ENCODE measurements at places on chromosomes 7 and 10.

GRCh38 chr10:85433248-85433647, 933.3 kb downstream of the GRID1 start:
- no peak for DNase-seq

GRCh38 chr10:76229341-76229740, 797.9 kb downstream of the LRMDA start:
- no peak for DNase-seq

- peak; percentile 93 for DNase-seq
Measured at GRCh38 chr10:28532337-28533185, at the start of gene WAC. Gene WAC (plus strand): TSS chr10:28533118. CDS start chr10:28533580, 462 bp downstream.

GRCh38 chr7:55018361-55019190, at the start of gene EGFR:
Gene EGFR (plus strand): TSS chr7:55019017. CDS start chr7:55019278, 261 bp downstream.
- DNase-seq, result no peak

GRCh38 chr7:116495736-116496135, 3.8 kb upstream of the CAV2 start:
- DNase-seq, result no peak

- DNase-seq, result no peak
Measured at GRCh38 chr7:56471811-56472210, 355.6 kb upstream of the NUPR2 start.

GRCh38 chr7:91692800-91693199, 187.7 kb downstream of the MTERF1 start:
- DNase-seq, result no peak

GRCh38 chr10:31099664-31100063, 68.0 kb upstream of the ZNF438 start:
- no peak for DNase-seq

- DNase-seq, result no peak
Measured at GRCh38 chr7:24874791-24875190, 105.2 kb downstream of the OSBPL3 start.

DNA sequence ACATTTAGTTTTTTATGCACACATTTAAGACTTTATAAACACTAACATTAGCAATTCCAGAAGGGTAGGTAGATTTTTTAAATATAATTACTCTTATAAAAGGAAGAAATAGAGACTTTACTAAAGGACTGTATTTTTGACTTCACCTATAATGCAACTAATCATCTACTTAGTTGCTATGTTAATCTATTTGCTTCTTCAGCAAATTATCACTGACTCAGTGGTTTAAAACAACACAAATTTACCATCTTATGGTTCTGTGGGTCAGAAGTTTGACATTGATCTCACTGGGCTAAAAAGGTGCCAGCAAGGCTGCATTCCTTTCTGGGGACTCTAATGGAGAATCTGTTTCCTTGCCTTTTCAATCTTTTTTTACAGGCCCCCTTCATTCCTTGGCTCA, 7.6 kb downstream of the MTERF1 start:
- DNase-seq, result no peak

- no peak for DNase-seq
Measured at GRCh38 chr7:101250324-101250723, 5.4 kb upstream of the FIS1 start.

DNA sequence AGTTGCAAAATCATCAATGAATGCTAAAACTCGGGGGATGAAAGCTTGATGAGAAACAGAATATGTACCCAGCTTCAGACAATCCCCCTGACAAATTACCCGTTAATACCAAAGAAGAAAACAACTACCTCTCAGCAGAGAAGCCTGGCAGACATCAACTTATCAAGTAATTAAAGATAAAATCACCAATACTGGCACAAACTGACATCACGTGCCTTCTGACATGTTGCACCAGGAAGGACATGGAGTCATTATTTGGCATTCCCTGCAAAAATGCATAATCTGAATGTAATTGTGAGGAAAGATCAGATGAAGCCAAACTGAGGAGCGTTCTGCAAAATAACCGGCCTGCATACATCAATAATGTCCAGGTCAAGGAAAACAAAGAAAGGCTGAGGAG, 7.7 kb downstream of the SLIT1 start:
- no peak for DNase-seq

- DNase-seq, result peak; percentile 93
Measured at GRCh38 chr10:79067241-79068202, 1.2 kb upstream of the ZMIZ1 start.

DNA sequence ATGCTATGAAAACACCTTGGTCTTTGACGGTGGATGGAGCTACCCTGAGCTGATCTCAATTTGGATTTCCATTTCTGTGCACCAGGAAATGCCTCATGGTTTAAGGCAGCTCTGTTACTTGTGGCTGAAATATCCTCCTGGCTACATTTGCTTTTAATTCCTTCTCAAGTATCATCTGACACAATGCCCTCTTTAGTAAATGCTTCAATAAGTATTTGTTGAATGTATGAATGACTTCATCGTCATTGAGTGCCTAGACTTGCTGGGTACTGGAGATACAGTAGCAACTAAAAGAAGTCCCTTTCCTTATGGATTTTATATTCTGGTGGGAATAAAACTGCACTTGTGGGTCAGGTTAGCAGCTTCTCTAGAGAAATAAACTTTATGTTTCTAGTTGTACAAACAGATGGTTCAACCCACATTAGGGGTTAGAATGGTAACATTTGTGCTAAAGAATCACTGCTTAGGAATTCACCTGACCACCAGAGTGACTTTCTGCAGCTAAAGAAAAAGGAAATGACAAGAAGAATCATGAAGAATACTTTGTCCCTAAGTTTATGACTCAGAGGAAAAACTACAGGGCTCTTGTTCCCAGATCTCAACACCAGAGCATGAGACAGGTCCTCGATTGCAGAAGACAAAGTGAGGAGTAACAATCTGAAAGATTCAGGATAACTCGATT, 21.8 kb upstream of the SMNDC1 start:
- no peak for DNase-seq

DNA sequence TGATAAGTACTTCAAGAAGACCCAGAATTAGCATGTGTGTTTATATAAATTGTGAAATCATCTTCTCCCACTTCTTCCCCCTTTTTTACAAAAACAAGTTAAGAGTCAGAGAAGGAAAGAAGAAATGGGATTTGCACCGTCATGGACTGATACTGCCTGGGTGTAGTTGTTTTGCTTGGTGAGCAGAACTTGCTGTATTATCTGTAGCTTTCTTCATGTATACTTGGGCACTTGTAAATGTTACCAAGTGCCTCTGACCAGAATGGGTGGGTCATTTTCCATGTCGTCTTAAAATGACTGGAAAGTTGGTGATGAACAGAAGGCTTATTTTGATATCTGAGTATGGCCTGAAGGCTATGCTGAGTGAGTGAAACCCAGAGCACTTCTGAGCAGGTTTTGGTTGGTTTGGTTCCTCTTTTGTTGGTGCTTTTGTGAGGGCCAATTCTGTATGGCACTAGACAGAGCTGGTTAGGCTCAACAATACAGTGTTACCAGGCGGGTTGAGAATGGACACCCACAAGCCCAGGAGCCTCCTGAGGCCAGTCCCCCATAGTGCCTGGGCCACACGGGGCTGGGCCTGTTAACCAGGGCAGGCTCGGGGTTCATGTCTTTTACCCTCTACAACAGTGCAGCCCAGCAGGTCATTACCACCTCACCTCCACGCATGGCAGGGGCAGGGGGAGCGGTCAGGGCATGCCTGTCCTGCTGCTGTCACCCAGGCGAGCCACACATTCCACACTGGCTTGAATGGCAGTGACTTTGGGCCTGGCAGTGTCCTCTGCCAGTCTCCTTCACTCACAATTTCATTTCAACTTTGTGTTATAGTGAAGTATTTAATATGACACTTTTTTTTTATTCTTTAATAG, 115.1 kb downstream of the CCNY start:
- peak; percentile 78 for DNase-seq

DNA sequence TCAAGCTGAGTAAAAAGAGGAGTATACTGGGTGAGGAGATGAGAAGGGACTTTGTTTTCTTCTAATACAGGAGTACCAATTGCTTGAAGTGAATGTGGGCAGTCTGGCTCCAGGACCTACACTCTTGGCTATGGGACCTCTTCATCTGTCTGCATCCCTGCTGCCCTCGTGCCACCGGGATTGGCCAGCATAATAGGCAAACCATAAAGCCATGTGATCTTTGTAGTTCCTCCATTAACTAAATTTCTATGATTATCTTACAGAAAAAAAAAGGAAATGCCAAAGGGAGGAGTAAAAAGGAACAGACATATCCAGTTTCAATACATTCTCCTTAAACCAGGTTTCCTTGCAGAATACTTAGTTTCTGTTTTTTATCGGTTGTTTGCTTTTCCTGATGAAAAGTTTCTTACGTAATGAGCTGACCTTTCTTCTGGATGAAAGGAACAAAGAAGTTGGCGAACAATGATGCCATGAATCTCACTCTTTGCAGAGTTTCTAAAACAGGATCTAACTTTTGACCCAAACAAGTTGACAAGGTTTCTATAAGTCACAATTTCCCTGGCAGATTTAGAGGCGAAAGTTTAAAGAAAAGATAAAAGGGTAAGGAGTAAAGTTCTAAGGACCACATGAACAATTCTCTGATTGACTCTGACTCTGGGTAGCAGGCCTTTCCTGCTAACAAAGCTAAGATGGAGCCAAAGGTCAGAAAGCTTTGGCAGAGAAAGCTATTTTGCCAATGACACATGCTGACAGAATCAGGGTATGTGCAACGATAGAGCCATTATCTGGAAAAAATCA, 54.1 kb downstream of the LAMB1 start:
- no peak for DNase-seq

DNA sequence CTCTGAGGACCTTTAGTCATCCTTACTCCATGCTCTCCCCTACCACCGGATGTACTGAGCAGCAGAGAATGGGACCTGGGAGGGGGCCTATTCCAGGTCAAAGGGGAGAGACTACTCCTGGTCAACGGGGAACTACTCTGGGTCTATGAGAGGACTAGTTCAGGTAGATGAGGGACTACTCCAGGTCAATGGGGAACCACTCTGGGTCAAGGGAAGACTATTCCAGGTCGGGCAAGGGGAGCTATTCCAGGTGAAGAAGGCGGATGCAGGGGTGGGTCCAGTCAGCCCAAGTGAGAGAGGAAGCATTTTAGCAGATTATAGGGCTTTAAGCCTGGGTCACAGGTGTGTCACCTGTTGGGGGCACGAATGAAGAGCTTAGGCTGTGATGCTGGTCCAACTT, 35.4 kb downstream of the CCM2 start:
- DNase-seq, result no peak

DNA sequence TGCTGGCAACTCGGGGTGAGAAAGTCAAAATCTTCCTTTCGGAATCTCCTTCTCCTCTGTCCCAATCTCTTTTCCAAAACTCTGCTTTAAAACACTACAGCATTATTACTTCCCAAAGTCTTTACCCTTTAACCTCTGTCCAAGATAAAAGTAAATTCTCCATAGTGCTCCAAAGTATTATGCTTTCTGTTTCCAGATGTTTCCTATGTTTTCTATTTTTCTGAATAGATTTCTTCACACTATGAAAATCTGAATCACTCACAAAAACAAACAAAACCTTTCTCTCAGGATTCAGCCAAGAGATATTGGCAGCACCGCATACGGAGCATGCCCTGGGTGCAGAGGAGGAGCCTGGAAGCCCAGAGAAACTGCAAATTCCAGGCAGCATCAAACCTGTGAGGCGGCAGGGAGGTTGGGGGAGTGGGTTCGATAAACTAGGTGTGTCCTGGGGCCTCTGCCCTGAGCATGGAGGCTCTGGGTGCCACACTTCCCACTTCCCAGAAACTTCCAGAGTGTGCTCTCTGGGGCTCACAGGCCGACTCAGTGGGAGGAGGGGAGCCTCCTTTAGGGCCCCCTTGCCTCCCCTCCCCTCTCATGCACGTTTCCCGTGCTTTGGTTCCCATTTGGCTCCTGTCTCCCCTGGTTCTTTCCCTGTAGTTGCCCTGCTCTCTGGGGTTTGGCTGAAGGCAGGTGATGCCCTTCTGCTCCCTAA, 35.6 kb downstream of the VIPR2 start:
- no peak for DNase-seq

DNA sequence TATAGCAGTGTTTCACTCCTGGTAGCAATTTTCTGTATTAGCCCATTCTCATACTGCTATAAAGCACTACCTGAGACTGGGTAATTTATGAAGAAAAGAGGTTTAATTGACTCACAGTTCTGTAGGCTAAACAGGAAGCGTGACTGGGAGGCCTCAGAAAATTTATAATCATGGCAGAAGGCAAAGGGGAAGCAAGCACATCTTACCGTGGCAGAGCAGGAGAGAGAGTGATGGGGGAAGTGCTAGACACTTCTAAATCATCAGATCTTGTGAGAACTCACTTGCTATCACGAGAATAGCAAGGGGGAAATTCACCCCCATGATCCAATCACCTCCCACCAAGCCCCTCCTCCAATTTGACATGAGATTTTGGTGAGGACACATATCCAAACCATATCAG, 131.6 kb upstream of the EFCAB10 start:
- DNase-seq, result no peak

DNA sequence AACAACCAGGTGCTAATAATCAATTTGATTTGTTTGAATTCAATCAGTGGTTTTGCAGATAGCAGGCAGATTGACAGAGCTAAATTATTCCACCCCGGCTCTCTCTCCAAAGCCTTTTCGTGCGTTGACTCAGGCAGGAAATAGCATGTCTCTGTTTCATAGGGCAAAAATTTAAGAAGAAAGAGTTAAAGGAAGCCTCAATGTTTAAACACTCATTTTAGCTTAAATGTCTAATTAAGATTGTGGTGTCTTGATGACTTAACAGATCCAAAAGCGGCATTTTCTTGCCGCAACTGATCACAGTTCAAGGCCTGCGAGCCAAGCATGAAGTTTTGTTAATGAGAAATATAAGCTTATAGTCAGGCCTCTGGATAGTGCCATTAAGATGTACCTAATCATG, 1051.1 kb upstream of the AUTS2 start:
- DNase-seq, result no peak

DNA sequence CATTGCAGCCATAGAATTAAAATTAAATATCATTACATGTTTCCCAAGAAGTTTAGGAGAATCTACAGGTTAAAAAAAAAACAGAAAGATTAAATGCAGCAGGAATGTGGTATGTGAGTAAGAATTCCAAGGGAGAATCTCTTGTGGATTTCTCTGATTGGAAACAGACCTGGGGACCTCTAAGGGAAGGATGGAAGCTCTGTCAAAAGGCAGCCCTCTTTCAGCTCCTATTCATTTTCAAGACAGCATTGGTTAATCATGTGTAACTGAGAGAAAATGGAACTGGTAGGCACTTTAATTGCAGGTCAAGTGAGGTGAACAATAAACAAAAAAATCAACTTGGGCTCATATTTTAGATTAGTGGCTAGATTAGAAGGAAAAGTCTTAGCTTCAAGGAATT, 81.4 kb upstream of the MTPN start:
- no peak for DNase-seq
